HuH-7 (cell line): ENCODE measurements at places on chromosomes 7 and 10.

GRCh38 chr10:60299961-60300883 is 89.5 kb downstream of the ANK3 start:
- no peak for DNase-seq

GRCh38 chr7:50725774-50726173 is 56.9 kb downstream of the GRB10 start:
- DNase-seq, result no peak

- DNase-seq, result peak; percentile 85
Measured at GRCh38 chr7:151271699-151272355, 23.3 kb upstream of the SMARCD3 start.

DNA sequence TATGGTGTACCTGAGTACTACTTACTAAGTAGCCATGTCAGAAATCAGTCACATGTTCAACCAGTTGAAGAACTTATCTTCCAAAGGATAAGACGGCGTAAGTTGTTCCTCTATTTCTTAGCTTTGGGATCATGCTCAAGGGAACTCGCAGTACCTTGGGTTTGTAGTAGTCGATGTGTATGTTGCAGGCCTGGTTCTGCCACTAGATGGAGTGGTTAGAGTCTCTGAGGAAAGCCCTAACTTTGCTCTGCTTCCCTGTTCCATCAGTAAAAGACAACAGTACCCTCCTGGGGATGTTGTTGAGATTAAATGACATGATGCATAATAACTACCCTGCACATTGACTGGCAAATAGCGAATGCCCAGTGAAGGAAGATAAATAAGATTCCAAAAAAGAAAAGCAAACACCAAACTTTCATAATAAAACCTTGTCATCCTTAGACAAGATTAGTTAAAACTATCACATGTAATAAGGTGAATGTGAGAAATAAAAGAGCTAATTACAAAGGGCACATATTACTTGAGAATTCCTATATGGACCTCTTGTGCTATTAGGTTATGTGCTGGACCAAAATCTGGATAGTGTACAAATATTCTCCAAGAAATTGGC is 165.9 kb downstream of the ABCA13 start:
- peak; percentile 27 for DNase-seq

DNA sequence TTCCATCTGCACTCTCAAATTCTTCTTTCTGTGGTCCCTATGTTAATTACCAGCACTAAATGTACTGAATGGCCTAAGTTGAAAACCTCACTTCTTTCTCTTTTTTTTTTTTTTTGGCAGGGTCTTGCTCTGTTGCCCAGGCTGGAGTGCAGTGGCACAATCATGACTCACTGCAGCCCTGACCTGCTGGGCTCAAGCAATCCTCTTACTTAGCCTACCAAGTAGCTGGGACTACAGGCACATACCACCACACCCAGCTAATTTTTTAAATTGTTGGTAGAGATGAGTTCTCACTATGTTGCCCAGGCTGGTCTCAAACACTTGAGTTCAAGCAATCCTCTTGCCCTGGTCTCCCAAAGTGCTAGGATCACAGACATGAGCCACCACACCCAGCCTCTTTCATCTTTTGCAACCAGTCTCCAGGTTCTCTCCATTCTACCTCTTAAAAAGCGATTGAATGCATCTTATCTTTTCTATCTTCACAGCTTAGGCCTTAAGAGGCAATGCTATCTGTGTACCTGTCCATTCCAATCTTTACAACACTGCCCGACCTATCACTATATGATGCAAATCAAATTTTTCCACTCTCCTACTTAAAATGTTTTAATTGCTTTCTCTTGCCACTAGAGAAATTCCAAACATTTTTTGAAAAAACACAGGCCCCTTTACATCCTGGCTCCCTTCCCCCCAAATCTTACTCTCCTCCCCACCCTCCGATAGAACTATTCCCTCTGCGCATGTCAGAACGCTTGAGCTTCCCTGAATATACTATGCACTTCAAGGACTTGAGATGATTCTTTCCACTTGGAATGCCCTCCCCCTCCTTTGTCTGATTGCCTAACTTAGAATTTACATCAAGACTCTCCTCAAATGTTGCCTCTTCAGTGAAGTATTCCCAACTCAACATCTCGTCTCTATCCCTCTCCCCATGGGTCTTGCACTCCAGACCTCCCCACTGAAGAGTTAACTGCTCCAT is 6.0 kb downstream of the ICA1 start:
- no peak for DNase-seq

GRCh38 chr10:88241501-88241900 is 341.6 kb downstream of the RNLS start:
- DNase-seq, result no peak

DNA sequence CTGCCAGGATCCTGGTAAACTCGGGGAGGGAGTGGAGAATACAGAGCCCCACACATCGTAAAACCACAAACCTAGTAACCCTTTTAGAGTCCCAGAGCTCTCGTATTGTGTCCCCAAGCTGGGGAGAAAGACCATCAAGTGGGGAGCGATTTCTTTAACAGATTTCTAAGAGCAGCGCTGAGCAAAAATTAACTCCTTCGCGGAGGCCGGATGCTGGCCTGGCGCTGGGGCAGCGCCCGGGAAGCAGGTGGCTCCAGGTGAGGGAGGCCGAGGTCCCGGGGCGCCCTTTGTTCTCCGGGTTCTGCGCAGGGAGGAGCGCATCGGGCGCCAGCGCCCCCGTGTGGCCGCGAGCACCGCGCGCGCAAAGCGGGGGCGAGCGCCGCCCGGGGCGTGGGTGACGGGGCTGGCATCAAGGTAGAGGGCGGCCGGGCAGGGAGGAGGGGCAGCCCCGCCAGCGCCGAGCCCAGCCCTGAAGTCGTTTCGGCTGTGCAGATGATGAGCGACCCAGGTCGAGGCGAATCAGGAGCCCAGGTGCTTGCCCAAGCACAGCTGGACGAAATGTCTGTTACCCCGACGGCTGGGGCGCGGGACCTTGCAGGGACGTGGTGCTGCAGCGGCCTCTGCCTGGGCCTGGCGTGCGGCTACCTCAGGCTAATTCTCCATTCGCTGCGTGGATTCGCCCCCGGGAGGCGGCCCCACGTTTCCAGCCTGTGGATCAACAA is 10.4 kb upstream of the FGFR2 start:
- DNase-seq, result peak; percentile 75

DNA sequence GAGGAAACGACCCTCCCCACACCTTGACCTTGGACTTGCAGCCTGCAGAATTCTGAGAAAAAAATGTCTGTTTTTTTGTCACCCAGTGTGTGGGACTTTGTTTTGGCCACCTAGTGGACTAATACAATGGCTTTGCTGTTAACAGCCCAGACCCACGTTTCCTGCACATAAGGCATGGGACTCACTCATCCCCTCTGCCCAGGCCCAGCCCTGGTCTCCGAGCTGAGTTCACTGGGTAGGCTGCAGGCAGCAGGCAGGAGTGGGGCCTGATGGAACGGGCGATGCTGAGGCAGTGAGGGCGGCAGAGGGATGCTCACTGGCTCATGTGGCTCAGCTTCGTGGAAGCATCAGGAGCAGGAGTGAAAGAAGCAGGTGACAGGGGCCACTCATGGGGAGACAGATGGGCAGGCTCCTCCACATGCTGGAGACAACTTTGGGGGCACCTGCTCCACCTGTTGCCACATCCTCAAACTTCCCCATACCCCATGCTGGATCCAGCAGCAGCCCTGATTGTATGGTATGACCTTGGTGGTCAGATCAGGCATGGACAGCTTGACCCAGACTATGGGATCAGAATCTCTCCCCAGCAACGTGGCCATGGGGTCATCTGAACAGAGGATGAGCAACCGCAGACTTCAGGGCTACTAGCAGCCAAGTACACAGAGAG is 65.8 kb upstream of the ANTXRL start:
- no peak for DNase-seq

DNA sequence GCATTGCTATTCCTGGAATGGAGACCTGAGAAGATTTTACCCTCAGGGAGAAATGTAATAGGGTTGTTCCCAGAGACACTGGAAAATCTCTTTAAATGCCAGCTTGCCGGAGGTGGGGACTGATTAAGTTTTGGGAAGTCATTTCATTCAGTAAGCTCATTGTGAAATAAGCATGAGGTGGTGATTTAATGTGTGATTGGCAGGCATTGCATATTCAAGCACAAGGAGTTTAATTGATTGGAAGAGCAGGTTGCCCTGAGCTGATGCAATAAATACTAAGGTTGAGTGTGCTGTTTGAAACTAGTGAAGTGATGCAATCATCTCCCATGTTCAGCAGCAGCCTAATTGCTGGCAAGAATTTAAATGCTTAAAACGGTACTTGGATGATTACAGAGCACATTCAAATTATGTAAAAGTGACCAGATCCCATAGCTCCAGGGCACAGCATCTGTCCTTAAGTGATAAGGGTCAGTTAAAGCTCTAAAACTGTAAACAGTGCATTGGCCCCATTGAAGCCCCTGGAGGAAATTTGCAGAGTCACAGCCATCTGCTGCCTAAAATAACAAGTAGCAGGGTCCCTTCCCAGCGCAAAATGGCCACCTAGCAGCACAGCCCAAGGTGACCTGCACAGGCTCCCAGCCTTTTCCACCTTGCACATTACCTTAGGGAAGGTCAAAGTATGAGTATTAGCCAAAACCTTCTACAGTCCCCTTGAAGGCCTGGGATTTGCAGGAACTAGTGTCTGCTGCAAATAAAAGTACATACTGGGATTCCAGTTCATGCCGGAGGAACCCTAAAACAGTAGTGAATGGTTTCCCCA is 92.1 kb downstream of the CCDC71L start:
- peak; percentile 21 for DNase-seq

DNA sequence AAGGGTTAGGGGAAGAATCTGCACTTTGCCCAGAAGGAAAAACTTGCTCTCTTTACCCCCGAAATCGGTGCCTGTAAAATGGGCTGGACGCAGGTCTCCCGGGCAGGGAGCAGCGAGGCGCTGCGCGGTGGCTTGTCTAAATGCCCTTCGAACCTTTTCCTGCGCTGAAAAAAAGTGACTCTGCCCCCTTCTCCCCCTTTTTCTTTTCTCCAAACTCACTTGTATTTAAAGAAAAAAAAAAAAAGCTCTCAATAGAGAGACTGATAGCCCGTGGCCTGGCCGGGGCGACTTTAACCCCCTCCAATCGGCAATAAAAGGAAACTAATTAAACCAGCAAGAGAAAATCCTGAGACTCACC is 286 bp downstream of the SP8 start:
- peak; percentile 70 for DNase-seq
